ENCODE measurements at places on chromosomes 12 and 14. TPM values are rescaled to one million over a fixed set of nuclear protein-coding genes. Genes with fewer than 3 reads are reported as not detected.

GRCh38 chr14:80681651-80682050, 259.9 kb downstream of the CEP128 start:
- no peak for DNase-seq

GRCh38 chr14:95023115-95023514, 134.2 kb downstream of the DICER1 start:
- DNase-seq: no peak

DNA sequence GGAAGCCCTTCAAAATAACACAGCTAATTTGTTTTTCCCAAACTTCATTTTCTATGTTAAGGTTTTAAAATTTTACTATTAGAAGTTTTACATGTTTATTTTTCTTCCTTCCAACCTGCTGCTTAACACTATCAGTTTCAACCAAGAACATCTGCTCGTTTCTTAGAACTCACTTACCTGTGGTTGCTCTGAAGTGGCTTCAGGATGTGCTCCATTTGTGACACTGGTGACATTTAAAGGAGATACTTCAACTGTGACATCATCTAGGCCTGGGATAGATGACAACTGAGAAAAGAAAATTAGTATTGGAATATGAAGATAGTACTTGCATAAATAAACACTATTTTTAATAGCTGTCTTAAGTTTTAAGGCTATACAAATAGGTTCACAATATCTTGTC, 17.9 kb downstream of the WASHC3 start:
- DNase-seq: no peak

GRCh38 chr12:113946175-113946574, 19.9 kb downstream of the RBM19 start:
- no peak for DNase-seq

Gene TAS2R42
- not detected for total RNA-seq

Measured in G401 (cell line).